HCT116 (cell line): ENCODE measurements at places on chromosomes 7 and 10. TPM values are rescaled to one million over a fixed set of nuclear protein-coding genes. Genes with fewer than 3 reads are reported as not detected.

- no peak for DNase-seq
Observed at GRCh38 chr10:124296121-124296812, 122.5 kb downstream of the OAT start.

Gene SPDYE18
- 0.37 TPM for total RNA-seq

Gene KCND2
- total RNA-seq, result 0.05 TPM

DNA sequence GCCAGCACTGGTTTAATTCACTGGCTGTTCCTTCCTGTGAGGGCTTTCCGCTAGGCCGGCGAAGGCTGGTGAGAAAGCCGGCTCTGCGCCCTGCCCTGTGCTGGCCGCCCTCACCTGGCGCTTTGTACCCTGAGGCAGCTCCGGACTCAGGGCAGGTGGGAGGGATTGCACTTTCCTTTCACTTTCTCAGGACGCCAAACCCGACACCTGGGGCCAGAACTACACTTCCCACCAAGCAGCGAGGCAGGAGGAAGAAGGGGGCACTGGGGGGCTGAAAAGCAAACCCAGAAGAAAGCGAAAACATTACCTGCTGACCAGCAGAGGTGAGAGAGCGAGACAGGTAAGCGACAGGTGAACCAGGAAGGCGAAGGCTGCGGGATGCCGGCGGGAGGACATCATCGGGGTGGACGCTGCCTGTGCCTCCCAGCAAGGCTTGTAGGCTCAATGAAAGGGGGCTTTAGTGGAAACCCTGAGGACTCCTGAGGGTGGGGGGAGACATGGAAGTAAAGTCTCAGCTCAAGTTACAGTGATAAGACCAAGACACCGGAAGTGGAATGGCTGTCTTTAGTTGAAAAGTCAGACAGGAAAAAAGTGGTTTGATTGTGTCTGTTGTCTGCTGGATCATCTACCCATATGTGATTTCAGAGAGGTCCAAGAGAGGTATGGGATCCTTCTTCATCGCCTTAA, at the start of gene RAB19:
TSS of gene RAB19 (plus strand) at position 181 of the 687 bp plus-strand sequence. CDS start 3,589 bp downstream, outside the sequence.
- peak; percentile 16 for DNase-seq

Gene SCART1
- total RNA-seq, result 3.7 TPM

DNA sequence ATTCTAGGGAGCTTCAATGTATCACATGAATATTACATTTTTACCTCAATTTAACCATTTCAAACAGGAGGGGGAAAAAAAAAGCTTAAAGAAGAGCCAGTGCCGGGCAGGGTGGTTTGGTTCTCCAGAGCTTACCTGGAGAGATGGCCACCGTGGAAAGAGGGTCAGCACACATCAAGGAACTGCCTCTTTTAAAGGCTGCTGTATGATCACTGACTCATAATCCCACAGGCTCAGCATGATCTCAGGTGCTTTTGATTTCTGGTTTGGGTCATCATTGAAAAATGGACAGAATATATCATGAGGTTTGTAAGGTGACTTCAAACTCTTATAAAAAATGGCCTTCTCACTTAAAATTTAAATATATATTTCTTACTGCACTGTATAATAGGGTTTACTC, 67.5 kb upstream of the MDFIC start:
- DNase-seq, result peak; percentile 23

- DNase-seq, result no peak
Observed at GRCh38 chr7:50940621-50941020, 157.9 kb upstream of the GRB10 start.

Gene MKX
- total RNA-seq, result 27.5 TPM

GRCh38 chr10:122176232-122177213, 94.6 kb upstream of the BTBD16 start:
- DNase-seq, result no peak

DNA sequence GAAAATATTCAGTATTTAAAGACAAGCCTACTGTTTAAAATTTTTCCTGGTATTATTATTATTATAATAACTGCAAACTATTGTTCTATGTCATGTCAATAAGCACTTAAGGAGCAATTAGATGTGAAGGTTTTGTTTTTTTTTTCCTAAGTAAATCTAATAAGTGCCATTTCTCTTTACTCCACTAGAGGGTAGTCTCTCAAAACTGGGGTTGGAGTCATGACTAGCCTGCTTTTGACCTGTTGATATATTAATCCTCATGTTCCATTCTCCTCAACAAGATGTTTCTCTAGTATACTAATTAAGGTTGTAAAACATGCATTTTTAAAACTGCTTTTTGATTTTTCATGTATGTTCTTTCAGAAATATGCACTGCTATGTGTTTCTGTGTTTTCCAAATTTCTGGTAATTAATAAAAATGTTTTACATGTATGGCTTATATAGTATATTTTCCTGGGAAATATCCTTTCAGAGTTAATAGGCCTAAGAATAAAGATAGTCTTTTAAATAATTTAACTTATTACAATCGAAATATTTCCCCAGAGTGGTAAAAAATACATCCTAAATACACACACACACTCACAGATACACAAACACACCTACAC, 1.0 kb upstream of the LRRN3 start:
- peak; percentile 34 for DNase-seq
